CD4-positive, alpha-beta T cell treated with Interleukin-21 for 1 hour (primary cell): ENCODE measurements at places on chromosomes 5 and 9.
A peak's percentile ranks its signal among the peaks of the same experiment; 100 is the strongest.

GRCh38 chr9:72211047-72211446 is 61.8 kb downstream of the GDA start:
- no peak for DNase-seq

- no peak for DNase-seq
These were observed 84.9 kb downstream of the VAV2 start for GRCh38 chr9:133906932-133907910.

GRCh38 chr9:124940894-124941678 is at the start of gene GOLGA1:
TSS of gene GOLGA1 (minus strand) at chr9:124941083. CDS start at chr9:124938711, 2,372 bp downstream.
- DNase-seq = peak; percentile 94

DNA sequence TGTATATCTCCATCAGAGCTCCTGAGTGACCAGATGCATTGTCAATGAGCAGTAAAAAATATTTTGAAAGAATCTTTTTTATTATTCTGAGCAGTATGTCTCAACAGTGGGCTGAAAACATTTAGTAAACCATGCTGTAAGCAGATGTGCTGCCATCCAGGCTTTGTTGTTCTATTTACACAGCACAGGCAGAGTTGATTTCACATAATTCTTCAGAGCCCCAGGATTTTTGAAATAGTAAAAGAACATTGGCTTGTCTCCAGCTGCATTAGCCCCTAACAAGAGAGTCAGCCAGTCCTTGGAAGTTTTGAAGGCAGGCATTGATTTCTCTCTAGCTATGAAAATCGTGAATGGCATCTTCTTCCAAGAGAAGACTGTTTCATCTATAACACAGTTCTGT is 25.2 kb upstream of the ENTREP1 start:
- DNase-seq = no peak

- DNase-seq = no peak
These were observed 30.6 kb upstream of the SEMA4D start for GRCh38 chr9:89528540-89528939.

DNA sequence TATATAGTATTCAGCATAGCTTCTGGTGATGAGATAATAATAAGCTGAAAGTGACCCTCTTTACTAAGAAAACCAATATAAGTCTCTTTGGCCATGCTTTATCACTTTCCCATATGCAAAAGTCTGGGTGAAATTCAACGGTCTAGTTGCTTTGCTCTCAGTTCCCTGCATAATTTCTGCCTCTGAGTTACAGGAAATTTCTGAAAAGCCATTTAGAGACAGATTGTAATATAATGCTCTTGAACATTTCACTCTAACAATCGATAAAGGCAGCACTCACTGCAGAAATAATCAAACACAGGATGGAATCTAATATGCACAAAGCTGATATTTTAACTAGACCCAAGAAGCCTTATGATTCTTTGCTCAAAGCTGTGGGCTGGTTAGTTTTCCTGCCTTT is 100.1 kb upstream of the LIFR start:
- DNase-seq = no peak
